Colonic mucosa (tissue), 4 donors: ENCODE measurements at places on chromosomes 6 and 20. TPM values are rescaled to one million over a fixed set of nuclear protein-coding genes. Genes with fewer than 3 reads are reported as not detected.

The ZNF165 gene
- 5.3 TPM for total RNA-seq

The GHRH gene
- not detected for total RNA-seq

The SCRT2 gene
- not detected for total RNA-seq

DNA sequence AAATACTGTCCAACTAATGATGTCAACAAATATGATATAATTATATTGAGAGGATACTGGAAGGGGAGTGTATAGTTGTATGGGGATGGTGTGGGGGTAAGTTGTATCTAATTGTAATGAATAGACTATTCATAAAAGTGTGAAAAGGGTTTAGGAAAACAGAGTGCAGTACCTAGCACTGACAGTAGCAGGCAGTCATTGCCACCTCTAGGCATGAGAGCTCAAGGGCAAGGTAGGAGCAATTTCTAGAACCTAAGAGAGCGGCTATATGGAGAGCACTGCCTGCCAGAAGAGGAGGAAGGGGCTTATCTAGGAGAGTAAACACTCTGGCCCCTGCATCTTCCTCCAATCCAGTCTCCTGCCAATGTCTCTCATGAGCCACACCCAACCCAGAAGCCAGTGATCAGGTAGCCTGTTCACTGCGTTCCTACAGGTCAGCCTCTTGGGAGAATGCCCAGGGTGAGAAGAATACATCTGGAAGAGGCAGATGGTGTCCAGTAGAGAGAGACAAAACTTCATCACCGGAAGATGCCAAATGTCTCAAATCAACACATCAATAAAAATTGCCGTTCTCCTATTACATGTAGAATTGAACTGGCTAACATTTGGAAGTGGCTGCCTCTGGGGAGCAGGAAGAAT, 200.0 kb downstream of the LY86 start:
- no peak overlapping the region for H3K27ac ChIP-seq
- H3K4me3 ChIP-seq: no peak overlapping the region
- H3K4me1 ChIP-seq: no peaks in the 10 kb centered on the region
- peak; percentile 55 for DNase-seq
- no peaks in the 10 kb centered on the region for H3K36me3 ChIP-seq

- H3K27me3 ChIP-seq: no peaks in the 10 kb centered on the region
- H3K4me1 ChIP-seq: no peaks in the 10 kb centered on the region
- no peak overlapping the region for H3K27ac ChIP-seq
- H3K4me3 ChIP-seq: no peak overlapping the region
- H3K36me3 ChIP-seq: no peaks in the 10 kb centered on the region
- no peak for DNase-seq
Measured at GRCh38 chr6:1864496-1864895, 254.8 kb downstream of the FOXC1 start.

DNA sequence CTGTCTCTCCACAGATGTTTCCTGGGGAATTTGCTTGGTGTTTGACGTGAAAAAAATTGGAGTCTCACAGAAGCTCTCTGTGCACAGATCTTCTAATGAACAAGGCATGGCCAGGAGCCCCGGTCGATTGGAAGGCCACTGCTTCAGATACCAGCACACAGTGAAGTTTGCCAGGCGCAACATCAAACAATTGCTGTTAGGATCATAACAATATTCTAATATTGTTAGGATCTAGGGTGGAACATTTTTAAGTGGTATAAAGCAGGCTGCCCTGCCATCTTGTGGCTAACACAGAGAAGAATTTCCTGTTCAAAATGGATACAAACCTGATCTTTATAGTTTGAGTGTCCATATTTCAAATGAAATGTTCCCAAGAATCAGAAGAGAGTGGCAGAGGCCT, 64.1 kb downstream of the C6orf118 start:
- DNase-seq: no peak
- H3K36me3 ChIP-seq: no peaks in the 10 kb centered on the region
- H3K27me3 ChIP-seq: no peaks in the 10 kb centered on the region
- no peaks in the 10 kb centered on the region for H3K4me1 ChIP-seq
- H3K4me3 ChIP-seq: no peak overlapping the region

DNA sequence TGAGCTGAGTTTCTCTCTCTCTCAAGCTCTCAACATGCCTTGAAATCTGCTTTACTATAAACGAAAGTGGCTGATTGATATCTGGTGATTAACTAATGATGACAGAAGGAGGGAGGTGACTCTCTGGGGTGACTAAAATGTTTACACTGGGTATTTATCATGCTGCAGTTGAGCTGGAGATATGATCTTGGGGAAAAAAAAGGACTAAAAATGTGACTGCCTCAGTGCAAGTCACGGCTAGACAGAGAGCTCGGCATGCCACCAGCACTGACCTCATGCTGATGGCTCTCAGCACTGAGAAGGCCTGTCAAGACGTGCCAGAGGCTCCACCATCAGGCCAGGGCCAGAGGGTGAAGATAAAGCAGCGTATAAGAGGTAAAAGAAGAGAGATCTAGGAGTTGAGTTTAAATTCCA, 103.1 kb upstream of the SPACA1 start:
- no peak overlapping the region for H3K4me3 ChIP-seq
- H3K36me3 ChIP-seq: no peaks in the 10 kb centered on the region
- no peak overlapping the region for H3K27ac ChIP-seq
- H3K27me3 ChIP-seq: no peaks in the 10 kb centered on the region
- no peaks in the 10 kb centered on the region for H3K4me1 ChIP-seq
- no peak for DNase-seq

GRCh38 chr6:145844933-145845540, 30.4 kb upstream of the FBXO30 start:
- DNase-seq: no peak
- H3K4me1 ChIP-seq: no peaks in the 10 kb centered on the region
- H3K36me3 ChIP-seq: no peaks in the 10 kb centered on the region

DNA sequence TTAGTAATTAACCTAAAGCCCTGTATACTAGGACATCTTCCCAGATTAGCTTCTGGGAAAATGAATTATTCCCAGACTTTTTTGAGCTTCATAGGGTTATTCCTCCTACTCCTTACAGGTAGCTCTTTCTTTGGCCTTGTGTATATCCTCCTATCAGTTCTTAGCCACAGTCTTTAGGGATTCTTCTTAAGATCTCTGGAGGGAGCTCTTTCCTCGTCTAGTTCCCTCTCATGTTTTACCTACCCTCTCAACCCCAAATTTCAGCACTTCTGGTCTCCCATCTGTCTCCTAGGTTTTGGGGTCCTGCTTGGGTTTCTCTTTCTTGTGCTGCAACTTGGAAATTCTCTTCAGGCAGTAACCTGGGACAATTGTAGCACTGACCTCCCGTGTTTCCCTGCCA, 46.4 kb upstream of the SLC35B3 start:
- no peak for DNase-seq
- no peaks in the 10 kb centered on the region for H3K36me3 ChIP-seq
- no peaks in the 10 kb centered on the region for H3K4me1 ChIP-seq
- H3K4me3 ChIP-seq: no peak overlapping the region
- H3K27me3 ChIP-seq: no peaks in the 10 kb centered on the region

DNA sequence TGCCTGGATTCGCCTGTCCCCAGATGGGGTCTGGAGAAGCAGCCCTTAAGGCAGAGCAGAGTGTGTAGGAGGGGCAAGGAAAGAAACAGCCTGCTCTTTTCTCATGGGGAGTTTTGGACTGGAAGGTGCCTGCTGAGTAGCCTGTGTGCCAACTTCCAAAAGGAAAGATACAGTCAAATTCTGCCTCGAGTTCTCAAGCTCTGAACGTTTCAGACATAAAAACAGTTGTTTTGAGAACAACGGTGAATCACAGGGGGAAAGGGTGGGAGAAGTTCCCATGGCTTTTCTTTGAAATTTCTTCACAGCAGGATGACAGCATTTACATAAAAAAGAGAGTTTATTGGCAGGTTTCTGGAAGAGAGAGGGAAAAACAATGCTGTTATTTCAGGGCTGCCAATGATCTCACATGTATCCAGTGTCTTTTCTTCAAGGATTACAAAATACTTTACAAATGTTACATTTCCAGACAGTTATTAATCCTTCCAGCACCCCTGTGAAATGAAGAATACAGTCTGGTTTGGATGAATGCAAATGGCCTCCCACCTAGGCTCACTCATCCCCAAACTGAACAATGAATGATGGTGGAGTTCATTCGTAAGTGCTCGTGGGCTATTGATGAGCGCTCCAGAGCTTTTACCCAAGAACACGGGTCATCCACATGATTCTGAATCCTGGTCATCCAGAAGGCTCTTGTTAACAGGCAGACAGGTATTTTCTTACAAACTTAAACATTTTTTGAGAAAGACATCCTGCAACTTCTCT, 33.8 kb upstream of the ECI2 start:
- no peaks in the 10 kb centered on the region for H3K36me3 ChIP-seq
- H3K27ac ChIP-seq: no peak overlapping the region
- H3K4me1 ChIP-seq: no peaks in the 10 kb centered on the region
- no peak overlapping the region for H3K4me3 ChIP-seq
- DNase-seq: no peak

- no peak overlapping the region for H3K4me3 ChIP-seq
- H3K27me3 ChIP-seq: no peaks in the 10 kb centered on the region
- no peaks in the 10 kb centered on the region for H3K36me3 ChIP-seq
- no peak overlapping the region for H3K27ac ChIP-seq
- no peak for DNase-seq
Measured at GRCh38 chr20:16662467-16662866, 67.4 kb upstream of the SNRPB2 start.
